Inflammatory macrophage (primary cell): ENCODE measurements at places on chromosomes 13 and 19.
A peak's percentile ranks its signal among the peaks of the same experiment; 100 is the strongest.

DNA sequence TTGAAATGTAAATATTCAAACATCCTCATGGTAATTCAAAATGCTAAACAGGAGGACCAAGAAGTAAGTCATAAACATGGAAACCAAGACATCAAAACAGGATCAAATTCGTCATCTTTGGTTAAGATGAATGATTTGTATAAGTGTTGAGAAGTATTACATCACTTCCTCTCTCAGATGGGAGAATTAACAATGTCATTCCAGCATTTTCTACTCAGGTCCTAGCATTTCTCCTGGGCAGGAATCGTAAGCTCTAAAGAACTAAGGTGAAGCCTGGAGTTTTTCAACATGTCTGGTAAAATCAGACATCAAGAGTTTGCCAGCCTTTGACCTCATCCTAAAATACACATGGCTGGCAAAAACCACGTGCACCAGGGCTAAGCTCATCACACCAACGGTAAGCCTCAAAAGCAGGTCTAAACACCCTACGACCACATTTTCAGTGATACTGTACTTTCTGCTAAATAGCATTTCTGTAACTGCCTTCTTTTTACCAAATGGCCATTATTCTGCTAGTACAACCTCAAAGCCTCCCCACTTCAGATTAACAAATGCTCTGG lies 24.8 kb downstream of the RANBP3 start:
- DNase-seq: peak; percentile 16

GRCh38 chr19:23075031-23075733 lies 41.6 kb upstream of the ZNF730 start:
- DNase-seq: peak; percentile 23

GRCh38 chr19:33465371-33465770 lies 56.2 kb downstream of the PEPD start:
- DNase-seq: no peak

DNA sequence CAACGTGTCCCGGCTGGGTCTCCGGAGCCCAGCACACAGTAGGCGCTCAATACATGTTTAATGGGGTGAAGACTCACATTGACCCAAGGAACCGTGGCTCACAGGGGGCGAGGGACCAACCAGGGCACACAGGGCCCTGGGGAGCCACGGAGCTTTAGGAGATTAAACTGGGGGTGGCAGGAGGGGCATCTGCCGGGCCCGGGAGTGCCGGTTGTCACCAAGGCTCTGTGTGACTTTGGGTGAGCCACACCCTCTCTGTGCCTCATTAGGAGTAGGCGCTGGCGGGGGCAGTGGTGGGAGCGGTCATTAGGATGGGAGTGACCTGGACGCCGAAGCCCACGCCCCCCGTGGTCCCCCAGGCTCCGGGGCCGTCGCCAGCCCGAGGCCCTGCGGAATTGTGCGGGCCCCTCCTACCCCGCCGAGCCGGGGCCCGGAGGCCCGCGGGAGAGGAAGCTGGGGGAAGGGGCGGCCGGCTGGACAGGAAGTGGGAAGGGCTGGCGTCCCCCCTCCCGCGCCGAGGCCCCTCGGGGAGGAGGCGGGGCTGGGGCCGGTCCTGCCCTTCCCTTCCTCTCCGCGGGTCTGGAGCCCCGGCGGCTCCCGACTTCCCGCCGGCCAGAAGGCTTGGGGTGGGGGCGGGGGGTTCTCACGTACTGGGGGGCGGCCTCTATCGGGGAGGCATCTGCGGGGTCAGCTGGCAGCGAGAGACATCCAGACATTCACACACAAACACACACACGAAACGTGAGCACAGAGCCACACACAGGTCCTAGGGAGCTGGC lies 1.8 kb upstream of the SSBP4 start:
- peak; percentile 75 for DNase-seq
